SJSA1 (cell line): ENCODE measurements at places on chromosomes 4 and X.

- no peak for DNase-seq
Measured at GRCh38 chr4:178198691-178199090, 756.5 kb upstream of the AGA start.

- no peak for DNase-seq
Measured at GRCh38 chrX:131861088-131861787, 161.9 kb upstream of the STK26 start.

DNA sequence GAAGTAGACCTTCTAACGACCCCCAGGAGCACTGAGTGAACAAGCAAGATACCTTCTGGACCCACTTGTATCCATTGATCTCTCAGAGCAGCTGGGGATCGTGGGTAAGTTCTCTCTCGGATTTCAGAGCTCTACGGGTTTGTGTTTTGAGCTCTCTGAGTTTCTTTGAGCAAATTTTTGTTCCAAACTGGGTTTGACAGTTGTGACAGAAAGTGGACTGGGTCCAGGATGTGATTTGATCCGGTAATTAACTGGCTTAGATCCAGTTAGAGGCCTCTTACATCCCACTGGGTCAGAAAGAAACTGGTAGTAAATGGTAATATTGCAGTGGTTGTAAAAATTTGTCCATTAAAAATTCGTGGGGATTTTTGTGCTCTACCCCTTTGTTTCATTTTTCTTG is 459.2 kb downstream of the INPP4B start:
- no peak for DNase-seq

- DNase-seq, result no peak
Measured at GRCh38 chr4:17366496-17366895, 145.4 kb downstream of the QDPR start.

DNA sequence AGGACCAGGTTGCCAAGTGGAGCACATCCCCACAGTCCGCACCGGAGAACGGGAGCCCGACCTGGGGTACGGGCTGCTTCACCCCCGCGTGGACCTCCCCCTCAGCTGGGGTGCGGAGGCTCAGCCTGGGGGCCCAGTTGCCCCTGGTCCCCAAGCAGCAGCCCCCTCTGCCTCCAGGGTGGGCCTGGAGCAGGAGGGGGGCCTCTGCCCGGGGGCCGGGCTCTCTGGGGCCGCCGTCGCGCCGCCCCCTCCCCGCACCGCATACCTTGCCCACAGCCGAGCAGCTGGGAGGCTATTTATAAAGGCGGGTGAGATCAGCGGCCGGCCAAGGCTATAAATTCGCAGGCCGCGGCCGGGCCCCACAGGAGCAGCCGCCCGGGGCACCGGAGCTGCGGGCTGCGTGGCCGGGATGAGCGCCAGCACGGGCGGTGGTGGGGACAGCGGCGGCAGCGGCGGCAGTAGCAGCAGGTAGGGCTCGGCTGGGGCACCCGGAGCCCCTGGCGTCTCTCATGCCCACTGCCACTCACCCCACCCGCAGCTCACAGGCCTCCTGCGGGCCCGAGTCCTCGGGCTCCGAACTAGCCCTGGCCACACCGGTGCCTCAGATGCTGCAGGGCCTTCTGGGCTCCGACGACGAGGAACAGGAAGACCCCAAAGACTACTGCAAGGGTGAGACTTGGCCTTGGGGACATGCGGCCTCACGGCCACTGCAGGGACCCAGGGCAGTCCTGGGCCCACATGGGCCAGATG is at the start of gene SRPK3:
TSS of gene SRPK3 (plus strand) at position 364 of the 750 bp plus-strand sequence. CDS start at position 410, 46 bp downstream.
- no peak for DNase-seq

DNA sequence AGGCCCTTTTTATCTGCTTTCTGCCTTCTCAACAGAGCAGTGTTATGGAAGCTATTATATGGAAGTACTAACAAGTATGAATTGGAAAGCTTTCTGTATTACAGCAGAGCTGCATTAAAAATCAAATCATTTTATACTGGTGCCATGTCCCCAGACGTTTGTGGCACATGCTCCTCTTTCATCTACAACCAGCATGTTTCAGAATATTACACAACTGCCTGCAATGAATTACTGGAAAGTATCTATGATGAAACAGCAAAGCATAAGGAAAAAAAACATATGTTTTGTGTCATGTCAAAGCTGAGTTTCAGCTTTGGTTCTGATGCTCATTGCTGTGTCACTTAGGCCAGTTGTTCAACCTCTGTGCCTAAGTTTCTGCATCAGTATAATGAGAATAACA is 576.8 kb downstream of the GBA3 start:
- no peak for DNase-seq

DNA sequence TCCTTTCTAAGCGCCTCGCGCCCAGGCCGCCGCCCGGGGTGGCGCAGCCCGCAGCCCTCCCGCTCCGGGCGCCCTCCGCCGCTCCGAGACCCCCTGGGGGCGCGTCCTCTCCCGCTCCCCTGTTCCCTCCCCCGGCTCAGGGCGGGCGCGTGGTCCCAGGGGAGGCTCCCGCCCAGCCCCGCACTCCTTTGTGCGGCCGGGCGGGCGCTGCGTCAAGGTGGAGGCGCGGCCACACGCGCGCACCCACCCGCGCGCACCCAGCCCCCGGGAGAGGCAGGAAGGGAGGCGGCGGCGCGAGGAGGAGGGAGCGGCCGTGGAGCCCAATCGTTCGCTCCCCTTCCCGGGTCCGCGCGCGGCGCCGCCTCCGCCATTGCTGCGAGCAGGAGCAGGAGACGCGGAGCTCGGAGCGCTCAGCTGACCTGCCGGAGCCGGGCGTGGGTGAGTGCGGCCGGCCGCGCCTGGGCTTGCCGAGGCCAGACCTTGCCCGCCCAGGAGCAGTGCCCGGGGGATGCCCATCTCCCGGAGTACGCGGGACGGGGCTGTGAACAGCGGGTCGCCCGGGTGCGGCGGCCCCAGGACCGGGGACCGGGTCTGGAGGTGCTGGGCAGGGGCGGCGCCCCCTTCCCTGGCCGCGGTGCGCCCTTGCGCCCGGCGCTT is at the start of gene NSG1:
TSS of gene NSG1 (plus strand) at position 367 of the 657 bp plus-strand sequence. CDS start 528 bp downstream, outside the sequence.
- no peak for DNase-seq

DNA sequence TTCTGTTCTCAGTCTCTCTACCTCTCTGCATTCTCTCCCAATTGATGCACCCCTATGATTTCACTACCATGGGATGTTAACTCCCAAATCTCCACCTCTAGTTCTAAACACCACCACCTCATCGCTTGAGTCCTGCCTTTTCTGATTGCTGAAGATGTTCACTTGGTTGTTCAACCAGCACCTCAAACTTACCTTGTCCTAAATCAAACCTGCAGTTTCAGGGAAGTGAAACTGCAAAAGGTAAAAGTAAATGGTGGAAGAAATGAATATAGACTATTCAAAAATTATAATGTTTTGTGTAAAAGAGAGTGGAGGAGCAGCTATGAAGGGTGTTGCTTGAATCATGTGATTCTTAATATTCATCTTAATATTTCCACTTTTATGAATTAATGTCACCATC is 91.0 kb downstream of the PDE5A start:
- no peak for DNase-seq
